Left renal cortex interstitium (tissue), 4 donors: ENCODE measurements at places on chromosomes 1 and 21.

- DNase-seq, result no peak
These were observed 83.3 kb upstream of the SPATA6 start for GRCh38 chr1:48555271-48555670.

GRCh38 chr21:16928439-16928838, 584.4 kb upstream of the CXADR start:
- no peak for DNase-seq

DNA sequence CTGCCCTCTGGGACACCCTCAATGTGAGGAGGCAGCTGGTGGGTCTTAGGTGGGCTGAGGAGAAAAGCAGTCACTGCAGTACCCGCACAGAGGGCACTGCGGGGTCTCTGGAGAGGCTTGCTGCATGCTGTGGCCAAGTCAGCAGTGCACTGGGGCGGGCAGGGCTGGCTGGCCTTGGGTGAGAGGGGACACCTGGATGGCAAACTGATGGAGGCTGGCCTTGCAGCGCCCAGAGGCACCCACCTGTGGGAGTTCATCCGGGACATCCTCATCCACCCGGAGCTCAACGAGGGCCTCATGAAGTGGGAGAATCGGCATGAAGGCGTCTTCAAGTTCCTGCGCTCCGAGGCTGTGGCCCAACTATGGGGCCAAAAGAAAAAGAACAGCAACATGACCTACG, 3.2 kb downstream of the ELF3 start:
- no peak for DNase-seq

GRCh38 chr1:235056937-235057336, 71.7 kb downstream of the TOMM20 start:
- DNase-seq, result no peak

- DNase-seq, result no peak
These were observed 287.0 kb upstream of the PLXNA2 start for GRCh38 chr1:208531003-208531750.

GRCh38 chr1:153945795-153946621, 510 bp downstream of the DENND4B start:
- no peak for DNase-seq

DNA sequence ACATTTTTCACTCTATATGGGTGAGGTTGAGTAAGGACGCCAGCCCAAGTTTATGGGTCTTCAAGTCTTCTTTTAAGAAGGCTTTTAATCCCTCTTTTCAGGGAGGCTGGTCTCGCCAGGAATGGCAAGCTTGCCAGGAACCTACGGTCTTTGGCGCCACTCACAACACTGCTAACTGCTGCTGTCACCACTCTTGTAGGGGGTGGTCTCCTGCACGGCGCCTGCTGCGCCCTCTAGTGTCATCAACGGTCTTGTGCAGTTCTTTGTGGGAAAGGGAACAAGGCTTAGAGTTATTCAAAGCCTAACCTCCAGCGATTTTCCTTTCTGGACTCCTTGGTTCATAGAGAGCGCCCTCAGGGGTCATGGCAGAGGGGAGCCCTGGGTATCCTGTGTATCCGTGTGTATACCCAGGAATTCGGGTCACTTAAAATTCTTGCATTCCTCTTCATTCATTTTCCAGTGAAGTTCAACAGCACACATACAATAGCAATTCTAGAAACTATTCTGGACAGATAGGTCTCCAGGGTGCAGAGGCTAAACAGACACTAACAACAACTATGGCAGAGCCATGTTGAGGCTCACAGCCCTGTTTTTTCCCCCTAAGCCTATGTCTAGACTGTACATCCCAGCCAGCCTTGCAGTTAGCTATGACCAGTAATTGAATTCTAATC, 392.8 kb upstream of the CAMK1G start:
- DNase-seq, result peak; percentile 37

DNA sequence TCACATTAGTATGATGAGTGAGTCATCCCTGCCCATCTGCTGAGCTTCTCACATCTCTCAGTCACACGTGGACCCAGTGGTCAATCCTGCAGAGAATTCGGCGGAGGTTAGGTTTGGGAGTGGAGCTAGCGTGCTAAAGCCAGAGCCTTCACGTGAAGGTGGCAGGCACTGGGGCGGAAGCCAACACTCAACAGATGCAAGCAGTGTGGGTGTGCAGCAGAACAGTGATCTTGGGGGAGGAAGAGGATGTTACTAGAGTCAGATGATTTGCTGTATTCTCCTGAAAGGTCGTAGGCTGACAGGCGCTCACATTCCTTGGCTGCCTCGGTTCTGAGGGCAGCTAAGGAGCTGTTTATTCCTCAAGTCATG, 6.7 kb downstream of the C1orf115 start:
- no peak for DNase-seq

DNA sequence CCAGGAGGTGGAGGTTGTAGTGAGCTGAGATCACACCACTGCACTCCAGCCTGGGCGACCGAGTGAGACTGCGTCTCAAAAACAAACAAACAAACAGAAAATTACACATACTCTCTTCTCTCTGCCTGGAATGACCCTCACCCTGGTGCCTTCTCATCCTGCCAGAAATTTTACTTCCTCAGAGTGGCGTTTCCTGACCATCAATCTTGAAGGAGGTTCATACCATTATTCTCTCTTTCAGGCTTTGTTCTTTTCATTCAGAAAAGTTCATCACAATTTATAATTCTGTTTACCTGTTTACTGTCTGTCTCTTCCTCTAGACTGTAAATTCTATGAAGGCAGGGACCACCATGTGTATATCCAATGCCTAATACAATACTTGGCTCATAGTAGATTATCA, 79.3 kb downstream of the RPS6KA1 start:
- DNase-seq, result no peak

GRCh38 chr1:47779613-47780012, 217.6 kb downstream of the TRABD2B start:
- no peak for DNase-seq

- DNase-seq, result no peak
These were observed 34.2 kb downstream of the VWA5B1 start for GRCh38 chr1:20324704-20325406.

- no peak for DNase-seq
These were observed 51.6 kb downstream of the IRF2BP2 start for GRCh38 chr1:234558330-234558836.

- no peak for DNase-seq
These were observed 34.1 kb upstream of the C1orf198 start for GRCh38 chr1:230902349-230902923.

DNA sequence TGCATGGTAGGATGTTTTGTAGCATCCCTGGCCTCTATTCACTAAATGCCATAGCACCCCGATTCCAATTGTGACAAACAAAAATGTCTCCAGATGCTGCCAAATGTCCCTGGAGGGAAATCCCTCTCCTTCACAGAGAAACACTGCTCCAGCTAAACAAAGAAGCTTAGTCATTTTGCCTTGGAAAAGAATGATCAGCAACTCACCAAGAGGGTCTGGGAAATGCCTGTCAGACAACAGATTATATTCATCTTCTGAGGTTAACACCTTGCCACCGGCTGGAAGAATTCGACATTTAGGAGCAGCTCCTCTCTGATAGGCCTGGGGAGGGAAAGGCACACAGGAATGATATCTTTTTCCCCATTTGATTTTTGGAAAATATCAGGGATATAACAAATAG, 84.4 kb downstream of the NIBAN1 start:
- DNase-seq, result no peak

DNA sequence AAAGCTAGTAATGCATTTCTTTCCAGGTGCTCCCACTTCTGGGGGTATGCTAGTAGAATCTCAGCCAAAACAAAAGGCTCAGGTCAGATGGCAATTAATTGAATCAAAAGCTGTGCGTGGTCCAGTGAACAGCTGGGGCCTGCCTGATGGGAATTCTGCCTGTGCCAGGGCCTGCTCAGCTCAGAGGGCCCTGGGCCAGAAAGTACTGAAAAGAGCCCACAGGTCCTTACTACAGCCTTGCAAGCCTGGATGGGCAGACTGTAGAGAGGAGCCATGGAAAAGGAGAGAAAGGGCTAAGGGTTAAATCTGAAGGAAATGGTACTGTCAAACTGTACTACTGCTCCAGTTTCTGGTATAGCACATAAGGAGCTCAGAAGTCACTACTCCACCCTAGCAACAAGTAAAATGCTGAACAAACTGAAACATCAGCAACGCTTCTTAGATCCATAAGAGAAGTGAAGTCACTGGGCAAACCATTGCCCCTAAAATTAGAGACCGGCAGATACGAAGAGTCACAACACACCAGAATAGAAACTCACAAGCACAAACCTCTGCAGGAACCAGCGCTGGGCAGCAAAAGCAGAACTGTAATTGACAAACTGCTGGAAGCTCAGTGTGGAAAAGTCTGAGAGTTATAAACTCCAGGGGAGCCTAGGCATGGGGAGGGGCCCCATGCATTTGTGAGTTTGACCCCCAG, 121.1 kb upstream of the SYT6 start:
- no peak for DNase-seq

- no peak for DNase-seq
These were observed 35.8 kb downstream of the NDUFS5 start for GRCh38 chr1:39061951-39062350.

DNA sequence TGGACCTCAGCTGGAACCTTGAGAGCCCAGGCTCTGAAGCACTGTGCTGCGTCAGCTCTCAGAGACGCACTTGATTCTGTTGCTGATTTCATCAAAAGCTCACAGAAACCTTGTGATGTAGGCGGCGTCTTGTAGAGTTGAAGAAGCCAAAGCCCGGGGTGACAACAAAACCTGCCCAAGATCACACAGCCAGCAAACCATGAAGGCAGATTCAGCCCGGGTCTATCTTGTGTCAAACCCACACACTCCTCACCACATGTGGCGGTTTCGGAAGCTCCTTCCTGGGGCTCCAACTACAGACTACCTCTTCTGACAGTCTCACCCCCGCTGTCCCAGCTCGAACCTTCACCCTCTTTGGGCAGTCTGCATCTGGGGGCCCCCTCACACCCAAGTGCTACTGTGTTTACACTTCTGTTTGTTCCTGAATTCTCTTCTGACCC, 50.4 kb downstream of the TENT5C start:
- DNase-seq, result no peak

GRCh38 chr1:31182352-31182751, 57.3 kb downstream of the NKAIN1 start:
- peak; percentile 72 for DNase-seq

DNA sequence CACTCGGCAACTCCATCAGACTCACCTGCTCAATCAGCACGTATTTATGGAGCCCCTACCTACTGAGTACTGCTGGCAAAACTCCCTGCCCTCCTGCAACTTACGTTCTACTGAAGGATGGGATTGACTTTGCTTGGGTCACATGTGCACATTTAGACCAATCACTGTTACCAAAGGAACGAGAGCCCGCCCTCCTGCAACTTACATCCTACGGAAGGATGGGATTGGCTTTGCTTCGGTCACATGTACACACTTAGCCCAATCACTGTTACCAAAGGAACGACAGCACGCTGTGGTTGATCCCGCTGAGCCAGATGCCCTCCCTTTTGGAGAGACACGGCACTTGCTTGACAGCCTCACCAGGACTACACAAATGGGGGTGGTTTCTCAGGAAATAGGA, 46.0 kb downstream of the UBIAD1 start:
- DNase-seq, result no peak

DNA sequence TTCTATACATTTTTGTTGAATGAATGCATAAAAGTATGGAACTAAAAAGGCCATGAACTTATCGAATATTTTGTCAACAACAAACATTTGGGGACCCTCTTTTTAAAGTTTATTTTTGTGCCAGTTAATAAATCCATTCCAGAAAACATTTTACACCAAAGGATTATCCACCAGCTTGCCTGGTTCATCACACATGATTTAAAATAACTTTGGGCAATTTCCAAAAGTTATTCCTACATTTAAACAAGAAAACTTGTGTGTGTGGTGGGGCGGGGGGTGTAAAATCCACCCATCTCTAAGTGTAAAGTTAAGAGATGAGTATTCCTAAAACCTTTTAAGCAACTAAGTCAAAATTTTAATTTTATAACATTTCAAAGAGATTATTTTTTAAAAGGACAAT, 224.5 kb upstream of the SNX7 start:
- no peak for DNase-seq
